NCI-H1417 (cell line): ENCODE measurements at places on chromosomes 13 and 19.
A peak's percentile ranks its signal among the peaks of the same experiment; 100 is the strongest.

GRCh38 chr13:73722120-73722519 is 412.1 kb downstream of the KLF12 start:
- DNase-seq = peak; percentile 58

GRCh38 chr13:77118134-77118533 is 91.2 kb upstream of the FBXL3 start:
- DNase-seq = no peak

DNA sequence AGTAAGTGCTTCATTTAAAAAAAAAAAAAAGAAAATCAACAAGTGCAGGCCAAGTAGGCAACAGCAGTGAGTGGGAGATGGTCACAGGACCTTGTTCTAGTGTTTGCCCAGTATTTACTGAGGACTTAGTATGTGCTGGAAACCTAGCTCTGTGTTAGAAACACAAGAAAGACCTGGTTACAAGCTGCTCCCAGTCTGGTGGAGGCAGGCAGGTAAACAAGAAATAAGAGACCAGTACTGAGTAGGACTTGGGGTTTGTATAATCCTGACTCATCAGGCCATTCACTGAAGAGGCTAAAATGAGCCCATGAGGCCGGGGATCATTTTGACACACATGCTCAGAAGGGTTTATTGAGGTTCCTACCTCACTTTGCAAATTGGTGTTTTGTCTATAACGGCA is 21.5 kb upstream of the SERPINE3 start:
- no peak for DNase-seq

GRCh38 chr13:27643334-27644132 is 21.8 kb downstream of the POLR1D start:
- DNase-seq = no peak

DNA sequence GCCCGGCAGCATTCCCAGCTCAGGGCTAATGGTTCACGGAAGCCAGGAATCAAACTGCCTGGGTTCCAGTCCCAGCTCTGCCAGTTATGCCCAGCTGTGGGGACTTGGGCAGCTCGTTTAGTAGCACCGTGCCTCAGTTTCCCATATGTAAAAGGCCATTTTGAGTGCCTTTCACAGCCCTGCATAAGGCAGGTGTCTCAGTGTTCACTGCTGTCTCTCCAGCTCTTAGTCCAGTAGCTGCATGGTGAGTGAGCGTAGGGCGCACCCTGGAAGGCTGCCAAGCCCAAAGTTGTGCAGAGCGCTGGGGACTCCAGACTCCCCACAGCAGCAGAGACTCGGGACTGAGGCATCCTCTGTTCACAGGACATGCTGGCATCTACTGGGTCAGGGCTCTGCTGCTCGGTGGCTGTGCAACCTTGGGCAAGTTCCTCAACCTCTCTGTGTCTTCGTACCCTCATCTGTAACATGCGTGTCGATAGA is 5.5 kb downstream of the RPL28 start:
- no peak for DNase-seq

DNA sequence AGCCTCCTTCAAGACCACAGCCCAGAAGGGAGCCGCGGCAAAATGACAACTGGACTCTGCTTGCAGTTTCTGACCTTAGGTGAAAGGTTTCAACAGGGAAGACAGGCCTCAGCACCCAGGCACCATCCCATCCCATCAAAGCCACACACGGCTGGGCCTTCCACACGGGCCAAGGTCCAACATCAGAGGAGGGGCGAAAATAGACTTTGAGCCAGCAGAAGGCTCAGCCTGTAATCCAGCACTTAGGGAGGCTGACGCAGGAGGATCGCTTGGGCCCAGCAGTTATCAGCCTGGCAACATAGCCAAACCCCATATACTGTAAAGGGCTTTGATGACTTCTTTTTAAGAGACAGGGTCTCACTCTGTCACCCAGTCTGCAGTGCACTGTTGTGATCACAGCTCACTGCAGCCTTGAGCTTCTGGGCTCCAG is 26.8 kb upstream of the TINCR start:
- no peak for DNase-seq

GRCh38 chr13:40644838-40645604 is 21.4 kb downstream of the FOXO1 start:
- no peak for DNase-seq

- no peak for DNase-seq
Measured at GRCh38 chr19:5718579-5719273, 1.2 kb downstream of the LONP1 start.

DNA sequence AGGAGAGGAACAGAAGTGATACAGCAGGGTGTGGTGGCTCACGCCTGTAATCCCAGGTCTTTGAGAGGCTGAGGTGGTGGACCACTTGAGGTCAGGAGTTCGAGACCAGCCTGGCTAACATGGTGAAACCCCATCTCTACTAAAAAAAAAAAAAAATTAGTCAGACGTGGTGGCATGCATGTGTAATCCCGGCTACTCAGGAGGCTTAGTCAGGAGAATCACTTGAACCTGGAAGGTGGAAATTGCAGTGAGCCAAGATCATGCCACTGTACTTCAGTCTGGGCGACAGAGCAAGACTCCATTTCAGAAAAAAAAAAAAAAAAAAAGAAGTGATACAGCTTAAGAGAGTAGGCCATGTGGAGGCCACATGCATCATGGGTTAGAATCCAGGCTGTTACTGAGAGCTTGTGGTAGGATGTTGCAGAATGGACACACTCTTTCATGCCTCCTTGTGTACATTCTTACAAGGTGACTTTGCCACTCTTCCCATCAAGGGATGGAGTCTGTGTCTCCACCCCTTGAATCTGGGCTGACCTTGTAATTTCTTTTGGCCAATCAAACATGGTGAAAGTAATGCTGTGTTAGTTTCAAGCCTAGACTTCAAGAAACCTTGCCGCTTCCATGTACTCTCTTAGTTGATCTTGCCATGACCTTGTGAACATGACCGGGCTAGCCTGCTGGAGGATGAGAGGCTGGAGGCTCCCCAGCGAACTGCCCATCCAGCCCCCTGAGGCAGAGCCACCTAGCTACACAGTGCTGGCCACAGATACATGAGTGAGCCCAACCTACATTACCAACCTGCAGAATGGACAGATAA is 12.3 kb downstream of the FAM187B start:
- no peak for DNase-seq

GRCh38 chr19:1483979-1484428 is 5.0 kb upstream of the C19orf25 start:
- no peak for DNase-seq

GRCh38 chr13:94558716-94559115 is 37.2 kb downstream of the TGDS start:
- DNase-seq = no peak

GRCh38 chr19:589693-590395 is at the start of gene HCN2:
Gene HCN2 (plus strand): TSS chr19:589881. CDS start chr19:589946, 65 bp downstream.
- DNase-seq = no peak

DNA sequence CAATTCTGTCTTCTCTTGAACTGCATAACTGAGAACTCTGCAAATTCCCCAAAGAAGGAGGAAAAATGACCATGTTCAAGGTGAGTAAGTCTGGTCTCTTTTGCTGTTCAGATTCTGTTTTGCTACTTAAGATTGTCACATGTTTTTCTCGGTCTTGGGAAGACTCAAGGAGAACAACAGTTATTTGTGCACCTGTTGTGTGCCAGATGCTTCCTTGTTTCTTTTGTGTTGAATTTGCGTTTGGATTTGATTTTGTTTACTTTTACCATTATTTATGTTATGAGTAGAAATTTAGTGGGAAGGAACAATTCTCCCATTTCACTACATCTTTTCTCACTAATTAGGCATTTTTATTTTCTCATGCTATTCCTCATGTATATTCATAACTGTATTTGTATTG is 4.4 kb downstream of the ZNF284 start:
- DNase-seq = no peak

DNA sequence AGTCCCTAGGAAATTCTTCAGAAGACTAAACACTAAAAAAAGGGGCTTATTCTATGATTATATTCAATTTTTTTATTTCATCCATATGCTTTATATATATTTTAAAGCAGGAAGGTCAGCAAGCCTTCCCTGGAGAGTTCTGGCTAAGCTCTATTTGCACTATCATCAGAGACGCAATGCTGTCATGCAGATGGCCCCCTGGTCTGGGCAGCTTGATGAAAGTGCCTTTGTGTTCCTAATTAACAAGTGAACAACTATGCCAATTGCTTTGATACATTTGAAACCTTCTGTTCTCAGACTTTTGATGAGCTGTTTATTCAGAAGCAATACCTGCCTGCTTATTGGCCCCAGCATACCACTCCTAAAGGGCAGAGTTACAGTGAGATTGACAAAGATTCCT is 1344.6 kb downstream of the OLFM4 start:
- DNase-seq = peak; percentile 88

DNA sequence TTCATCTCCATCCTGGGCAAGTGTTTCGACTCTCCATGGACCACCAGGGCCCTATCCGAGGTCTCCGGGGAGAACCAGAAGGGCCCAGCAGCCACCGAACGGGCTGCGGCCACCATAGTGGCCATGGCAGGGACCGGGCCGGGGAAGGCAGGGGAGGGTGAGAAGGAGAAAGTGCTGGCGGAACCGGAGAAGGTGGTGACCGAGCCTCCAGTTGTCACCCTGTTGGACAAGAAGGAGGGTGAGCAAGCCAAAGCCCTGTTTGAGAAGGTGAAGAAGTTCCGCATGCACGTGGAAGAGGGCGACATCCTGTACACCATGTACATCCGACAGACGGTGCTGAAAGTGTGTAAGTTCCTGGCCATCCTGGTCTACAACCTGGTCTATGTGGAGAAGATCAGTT is 4.7 kb upstream of the MAP2K7 start:
- no peak for DNase-seq

- no peak for DNase-seq
Measured at GRCh38 chr13:32969516-32969941, 46.7 kb upstream of the KL start.
